ENCODE measurements at places on chromosomes 13 and 19. TPM values are rescaled to one million over a fixed set of nuclear protein-coding genes. Genes with fewer than 3 reads are reported as not detected.
A peak's percentile ranks its signal among the peaks of the same experiment; 100 is the strongest.

DNA sequence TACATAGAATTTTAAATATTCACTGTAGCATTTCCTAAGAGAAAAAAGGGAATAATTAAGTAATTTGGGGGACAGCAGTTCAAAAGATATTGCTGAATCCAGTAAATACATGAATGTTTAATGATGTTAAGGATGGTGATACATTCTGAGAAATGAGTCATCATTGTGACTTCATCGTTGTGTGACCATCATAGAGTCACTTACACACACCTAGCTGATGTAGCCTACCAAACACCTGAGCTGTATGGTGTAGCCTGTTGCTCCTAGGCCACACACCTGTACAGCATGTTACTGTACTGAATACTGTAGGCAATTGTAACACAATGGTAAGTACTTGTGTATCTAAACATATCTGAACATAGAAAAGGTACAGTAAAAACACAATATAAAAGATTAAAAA, 34.8 kb downstream of the ATP7B start:
- H3K27me3 ChIP-seq: no peaks in the 10 kb centered on the region
- H3K27ac ChIP-seq: no peak overlapping the region
- H3K4me1 ChIP-seq: no peaks in the 10 kb centered on the region
- no peak overlapping the region for H3K4me3 ChIP-seq

COL4A2 gene
- total RNA-seq: 50.0 TPM

- H3K27me3 ChIP-seq: no peaks in the 10 kb centered on the region
- no peak overlapping the region for H3K4me3 ChIP-seq
- DNase-seq: no peak
- no peak overlapping the region for H3K27ac ChIP-seq
Observed at GRCh38 chr13:42644841-42645240, 70.9 kb downstream of the TNFSF11 start.

DNA sequence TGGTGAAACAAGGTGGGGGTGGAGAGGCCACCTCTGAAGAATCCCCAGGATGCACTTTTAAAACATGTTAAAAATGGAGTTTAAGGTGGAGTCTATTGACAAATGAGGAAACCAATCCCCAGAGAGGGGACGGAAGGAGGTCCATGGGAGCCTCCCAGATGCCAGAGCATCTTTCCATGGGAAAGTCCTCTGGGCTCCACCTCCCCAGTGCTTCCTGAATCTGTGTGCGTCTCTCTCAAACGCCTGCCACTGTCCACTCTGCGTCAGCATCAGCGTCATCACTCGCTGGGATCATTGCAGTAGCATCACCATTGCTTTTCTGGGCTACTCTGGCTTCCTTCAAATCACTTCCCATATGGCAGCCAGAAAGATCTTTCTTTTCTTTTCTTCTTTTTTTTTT, 6.2 kb downstream of the GPR4 start:
- H3K4me3 ChIP-seq: no peak overlapping the region
- no peak overlapping the region for H3K27ac ChIP-seq
- H3K4me1 ChIP-seq: peaks cover 34% of the 10 kb centered on the region
- H3K27me3 ChIP-seq: peaks cover 73% of the 10 kb centered on the region
- DNase-seq: no peak

KLK10 gene
- 53.6 TPM for total RNA-seq

ZNF558 gene
- 66.8 TPM for total RNA-seq

- peaks cover 21% of the 10 kb centered on the region for H3K4me1 ChIP-seq
- peaks cover 7% of the 10 kb centered on the region for H3K36me3 ChIP-seq
- peak; percentile 89 for DNase-seq
- H3K4me3 ChIP-seq: peak within 1 kb of the TSS; percentile 75
- no peaks in the 10 kb centered on the region for H3K27me3 ChIP-seq
- H3K27ac ChIP-seq: peak within 1 kb of the TSS; percentile 65
Observed at GRCh38 chr13:52405767-52406494, at the start of gene THSD1. Gene THSD1 (minus strand): TSS chr13:52406172. CDS start chr13:52402600, 3,572 bp downstream.

SLC7A10 gene
- total RNA-seq: 0.93 TPM

MAST3 gene
- total RNA-seq: 29.7 TPM

All from suprapubic skin (tissue), 4 donors.